ENCODE measurements at places on chromosomes 11 and 22.
A peak's percentile ranks its signal among the peaks of the same experiment; 100 is the strongest.

DNA sequence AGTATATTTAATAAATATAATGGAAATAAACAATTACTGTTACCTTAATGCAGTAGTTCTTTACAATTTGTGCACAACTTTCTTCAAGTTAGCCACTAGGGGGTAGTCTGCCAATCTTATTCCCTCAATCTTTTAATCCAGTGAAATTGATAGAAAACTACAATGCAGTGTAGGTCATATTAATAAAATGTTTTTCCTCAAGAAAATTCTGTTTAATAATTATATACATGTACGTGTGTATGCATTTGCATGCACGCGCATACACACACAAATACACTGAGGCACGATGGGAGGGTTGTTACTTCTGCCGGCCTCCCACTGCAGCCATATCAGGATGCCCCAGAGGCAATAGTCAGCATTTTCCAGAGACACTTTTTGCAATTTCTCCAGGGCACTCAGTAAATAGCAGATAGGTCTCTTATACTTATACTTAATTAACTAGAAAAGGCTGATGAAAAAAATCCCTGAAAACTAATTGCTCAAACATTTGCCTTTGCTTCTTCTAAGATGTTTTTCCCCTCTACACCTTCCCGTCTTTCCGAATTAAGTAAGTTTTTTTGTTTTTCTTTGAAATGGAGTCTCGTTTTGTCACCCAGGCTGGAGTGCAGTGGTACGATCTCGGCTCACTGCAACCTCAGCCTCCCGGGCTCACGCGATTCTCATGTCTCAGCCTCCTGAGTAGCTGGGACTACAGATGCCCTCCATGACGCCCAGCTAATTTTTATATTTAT lies 3.1 kb downstream of the GAB2 start:
- peaks cover 38% of the 10 kb centered on the region for H3K4me1 ChIP-seq
- H3K27ac ChIP-seq = no peak overlapping the region
- DNase-seq = no peak
- H3K27me3 ChIP-seq = no peaks in the 10 kb centered on the region
- H3K4me3 ChIP-seq = no peak overlapping the region

DNA sequence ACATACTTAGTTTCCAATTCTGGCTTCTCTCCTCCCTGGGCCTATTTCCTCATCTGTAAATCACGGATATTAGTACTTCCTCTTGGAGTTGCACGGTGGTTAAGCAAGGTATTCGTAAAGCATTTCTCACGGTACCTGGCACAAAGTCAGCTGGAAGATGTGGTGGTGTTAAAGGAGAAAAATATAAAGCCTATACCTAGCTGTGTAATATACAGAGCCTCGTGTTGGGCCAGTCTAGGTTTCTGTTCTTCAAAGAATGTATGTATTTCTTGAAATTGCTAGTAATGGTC lies 47.2 kb downstream of the DBX1 start:
- H3K4me1 ChIP-seq = peaks cover 6% of the 10 kb centered on the region
- no peaks in the 10 kb centered on the region for H3K36me3 ChIP-seq
- peaks cover 11% of the 10 kb centered on the region for H3K27me3 ChIP-seq
- no peak overlapping the region for H3K27ac ChIP-seq

DNA sequence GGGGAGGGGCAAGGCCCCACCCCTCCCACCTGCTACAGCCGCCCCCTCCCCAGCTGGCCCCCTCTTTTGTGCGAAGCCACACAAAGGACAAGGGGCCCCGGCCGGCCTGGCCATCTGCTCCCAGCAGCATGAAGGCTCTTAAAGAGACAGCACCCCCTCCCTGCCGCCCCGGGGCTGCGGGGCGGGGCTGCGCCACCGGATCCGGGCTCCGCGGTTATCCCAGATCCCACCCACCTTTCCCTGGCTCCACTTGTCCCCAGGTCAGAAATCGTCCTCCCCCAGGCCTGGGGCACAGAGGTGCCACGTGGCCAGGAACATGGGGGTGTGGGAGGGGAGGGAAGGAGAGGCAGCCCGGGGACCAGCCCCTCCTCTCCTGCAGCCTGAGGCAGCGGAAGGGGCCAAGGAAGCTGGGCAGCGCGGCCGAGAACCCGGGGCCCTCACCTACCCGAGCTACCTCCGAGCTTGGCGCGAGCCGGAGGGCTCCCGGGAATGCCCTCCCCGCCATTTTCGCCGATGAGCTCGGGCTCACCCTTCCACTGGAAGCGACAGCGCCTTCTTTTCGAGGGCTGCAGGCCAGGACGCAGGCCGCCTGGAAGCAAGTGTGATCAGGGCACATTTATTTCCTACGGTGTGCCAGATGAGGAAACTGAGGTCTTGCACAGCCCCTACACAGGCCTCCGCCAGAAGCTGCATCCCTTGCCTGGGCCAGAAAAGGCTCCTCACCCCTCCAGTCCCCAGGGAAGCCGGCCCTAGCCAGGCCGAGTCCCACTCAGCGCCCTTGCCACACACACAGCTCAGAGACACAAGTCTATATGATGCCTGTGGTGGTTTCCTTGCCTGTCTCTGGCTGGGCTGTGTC lies 2.5 kb upstream of the RCOR2 start:
- no peaks in the 10 kb centered on the region for H3K36me3 ChIP-seq
- no peak for DNase-seq
- peaks cover 20% of the 10 kb centered on the region for H3K27me3 ChIP-seq
- H3K27ac ChIP-seq = no peak overlapping the region
- peaks cover 41% of the 10 kb centered on the region for H3K4me1 ChIP-seq
- peak overlapping the region; percentile 39 for H3K4me3 ChIP-seq

DNA sequence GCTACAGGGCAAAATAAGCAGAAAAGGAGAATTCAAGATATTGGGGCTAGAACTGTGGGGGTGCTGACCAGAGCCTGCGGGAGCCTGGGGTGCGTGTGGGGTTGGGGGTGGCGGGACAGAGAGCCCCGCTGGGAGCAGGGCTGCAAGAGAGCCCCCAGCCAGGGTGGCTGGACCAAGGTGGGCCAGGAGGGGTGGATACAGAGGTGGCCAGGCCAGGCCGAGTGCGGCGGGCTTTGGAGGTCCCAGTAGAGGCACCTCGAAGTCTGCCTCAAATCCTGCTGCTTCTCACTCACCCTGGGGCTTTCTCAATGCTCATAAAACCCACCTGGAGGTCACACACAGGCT lies 16.9 kb upstream of the MUC5B start:
- no peak overlapping the region for H3K27ac ChIP-seq
- H3K36me3 ChIP-seq = no peaks in the 10 kb centered on the region
- no peaks in the 10 kb centered on the region for H3K4me1 ChIP-seq
- no peak for DNase-seq
- peaks cover 7% of the 10 kb centered on the region for H3K27me3 ChIP-seq

GRCh38 chr11:3849297-3849874 lies 6.1 kb upstream of the STIM1 start:
- peaks cover 25% of the 10 kb centered on the region for H3K4me1 ChIP-seq
- no peak overlapping the region for H3K4me3 ChIP-seq
- peak; percentile 40 for DNase-seq
- H3K27me3 ChIP-seq = no peaks in the 10 kb centered on the region

DNA sequence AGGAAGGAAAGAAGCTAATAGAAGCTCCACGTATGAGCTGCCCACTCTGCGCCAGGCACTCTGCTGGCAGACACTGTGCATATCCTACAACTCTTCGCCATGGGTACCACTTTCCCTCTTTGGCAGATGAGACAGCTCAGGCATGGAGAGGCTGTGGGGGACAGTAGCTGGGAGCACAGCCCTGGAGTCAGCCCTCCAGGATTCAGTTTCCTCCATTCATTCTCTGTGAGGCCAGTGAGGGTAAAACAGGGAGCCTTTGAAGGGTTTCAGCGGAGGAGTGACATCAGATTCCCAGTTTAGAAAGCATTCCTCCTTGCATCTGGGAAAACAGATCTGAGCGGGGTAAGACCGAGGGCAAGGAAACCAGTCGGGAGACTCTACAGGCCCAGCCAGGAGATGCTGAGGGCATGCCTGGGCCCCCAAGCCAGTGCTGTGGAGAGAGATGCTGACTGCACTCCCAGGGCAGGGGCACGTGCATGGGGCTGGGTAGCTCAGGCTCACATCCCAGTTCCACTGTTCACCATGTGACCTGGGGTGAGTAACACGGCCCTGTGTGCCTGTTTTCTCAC lies 58.3 kb upstream of the EMID1 start:
- no peak overlapping the region for H3K4me3 ChIP-seq
- no peak overlapping the region for H3K27ac ChIP-seq
- peaks cover 5% of the 10 kb centered on the region for H3K4me1 ChIP-seq
- no peaks in the 10 kb centered on the region for H3K36me3 ChIP-seq
- no peak for DNase-seq

- peaks cover 16% of the 10 kb centered on the region for H3K36me3 ChIP-seq
- H3K4me1 ChIP-seq = peaks cover 23% of the 10 kb centered on the region
- DNase-seq = no peak
- peak overlapping the region; percentile 95 for H3K4me3 ChIP-seq
Measured at GRCh38 chr11:68028802-68029545, 1.5 kb upstream of the NDUFS8 start.

DNA sequence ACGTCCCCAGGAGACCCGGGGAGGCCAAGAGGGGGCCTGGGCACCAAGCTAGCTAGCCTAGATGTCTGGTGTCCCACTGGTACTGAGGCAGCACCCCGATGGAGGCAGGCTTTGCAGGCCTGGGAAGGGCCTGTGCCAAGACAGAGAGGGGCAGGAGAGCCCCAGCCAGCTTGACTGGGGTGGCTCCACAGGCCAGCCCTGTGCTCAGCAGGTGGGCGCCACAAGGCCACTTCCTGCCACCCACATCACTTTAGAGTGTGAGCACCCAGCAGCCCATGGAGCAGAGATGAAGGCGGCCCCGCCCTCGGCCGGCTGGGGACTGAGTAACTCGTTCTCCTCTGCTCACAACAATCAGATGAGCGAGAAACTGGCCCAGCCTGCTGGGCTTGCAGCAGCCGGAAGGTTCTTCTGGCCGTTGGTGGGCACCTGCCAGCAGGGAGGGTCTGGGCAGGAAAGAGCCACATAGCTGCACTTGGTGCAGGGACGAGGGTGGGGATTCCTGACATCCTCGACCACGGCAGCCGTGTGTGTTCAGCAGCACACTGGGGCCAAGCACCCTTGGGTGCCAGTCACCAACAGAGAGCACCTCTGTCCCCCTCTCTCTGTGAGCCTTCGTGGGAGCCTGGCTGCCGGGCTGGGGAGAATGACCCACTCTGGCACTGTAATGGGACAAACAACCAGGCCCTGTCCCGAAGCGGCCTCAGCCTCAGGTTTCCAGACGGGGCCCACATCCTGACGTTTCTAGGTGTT lies 7.6 kb downstream of the OSBPL5 start:
- peaks cover 20% of the 10 kb centered on the region for H3K4me1 ChIP-seq
- H3K27ac ChIP-seq = peak overlapping the region; percentile 84
- H3K36me3 ChIP-seq = no peaks in the 10 kb centered on the region
- no peak for DNase-seq
- peaks cover 33% of the 10 kb centered on the region for H3K27me3 ChIP-seq

DNA sequence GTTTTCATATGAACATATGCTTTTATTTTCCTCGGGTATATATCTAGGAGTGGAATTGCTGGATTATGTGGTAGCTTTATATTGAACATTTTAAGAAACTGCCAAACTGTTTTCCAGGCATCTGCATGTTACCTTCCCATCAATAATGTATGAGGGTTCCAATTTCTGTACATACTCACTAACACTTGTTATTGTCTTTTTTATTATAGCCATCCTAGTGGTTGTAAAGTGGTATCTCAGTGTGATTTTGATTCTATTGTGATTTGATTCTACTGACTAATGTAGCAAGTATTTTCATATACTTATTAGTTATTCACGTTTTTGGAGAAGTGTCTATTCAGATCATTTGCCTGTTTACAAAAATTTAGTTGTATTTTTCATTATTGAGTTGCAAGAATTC lies 2.0 kb downstream of the ANO5 start:
- H3K4me1 ChIP-seq = peaks cover 32% of the 10 kb centered on the region
- H3K27me3 ChIP-seq = peaks cover 36% of the 10 kb centered on the region
- H3K36me3 ChIP-seq = no peaks in the 10 kb centered on the region
- H3K4me3 ChIP-seq = no peak overlapping the region

DNA sequence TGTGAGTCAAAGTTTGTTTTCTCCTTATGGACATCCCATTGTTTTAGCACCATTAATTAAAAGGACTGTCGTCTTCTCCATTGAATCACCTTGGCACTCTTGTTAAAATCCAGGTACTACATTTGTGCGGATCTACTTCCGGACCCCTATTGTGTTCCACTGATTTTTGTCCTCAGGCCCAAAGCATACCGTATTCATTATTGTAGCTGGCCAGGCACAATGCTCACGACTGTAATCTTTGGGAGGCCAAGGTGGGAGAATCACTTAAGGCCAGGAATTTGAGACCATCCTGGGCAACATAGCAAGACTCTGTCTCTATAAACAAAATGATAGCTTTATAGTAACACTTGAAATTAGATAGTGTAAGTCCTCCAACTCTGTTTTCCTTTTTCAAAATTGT lies 8.9 kb upstream of the GNB1L start:
- H3K27me3 ChIP-seq = no peaks in the 10 kb centered on the region
- no peak for DNase-seq
- no peaks in the 10 kb centered on the region for H3K4me1 ChIP-seq
- no peak overlapping the region for H3K27ac ChIP-seq
- H3K4me3 ChIP-seq = no peak overlapping the region
- H3K36me3 ChIP-seq = no peaks in the 10 kb centered on the region

GRCh38 chr11:18749681-18750319 lies 23.8 kb upstream of the IGSF22 start:
- H3K36me3 ChIP-seq = no peaks in the 10 kb centered on the region
- no peaks in the 10 kb centered on the region for H3K4me1 ChIP-seq
- H3K4me3 ChIP-seq = no peak overlapping the region
- peaks cover 13% of the 10 kb centered on the region for H3K27me3 ChIP-seq

GRCh38 chr11:126360049-126360446 lies 4.6 kb downstream of the ST3GAL4 start:
- DNase-seq = no peak
- no peak overlapping the region for H3K4me3 ChIP-seq
- H3K36me3 ChIP-seq = no peaks in the 10 kb centered on the region
- no peaks in the 10 kb centered on the region for H3K27me3 ChIP-seq

DNA sequence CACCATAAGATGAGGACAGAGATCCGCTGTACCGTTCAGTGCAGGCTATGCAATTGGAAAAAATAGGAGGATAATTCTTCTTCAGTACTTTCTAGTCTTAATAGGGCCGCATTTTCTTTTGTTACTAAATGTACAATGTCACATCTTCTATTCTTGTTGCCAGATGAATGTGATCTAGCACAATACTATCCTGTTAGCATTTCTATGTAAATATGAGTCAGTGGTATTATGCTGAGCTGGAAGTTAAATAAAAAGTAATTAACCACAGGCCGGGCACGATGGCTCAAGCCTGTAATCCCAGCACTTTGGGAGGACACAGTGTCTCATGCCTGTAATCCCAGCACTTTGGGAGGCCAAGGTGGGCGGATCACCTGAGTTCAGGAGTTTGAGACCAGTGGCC lies 24.4 kb upstream of the BIRC3 start:
- H3K27ac ChIP-seq = peak overlapping the region; percentile 22
- no peak for DNase-seq
- no peak overlapping the region for H3K4me3 ChIP-seq
- peaks cover 2% of the 10 kb centered on the region for H3K36me3 ChIP-seq
- H3K27me3 ChIP-seq = no peaks in the 10 kb centered on the region

All from stimulated activated naive B cell treated with anti-CD40 and anti-IgM and Interleukin-4, amounts not matched to agents 10 μg/mL and 1 μg/mL and 100 μg/mL, for 72 hours (primary cell).